ENCODE measurements at places on chromosomes 11 and 22.

DNA sequence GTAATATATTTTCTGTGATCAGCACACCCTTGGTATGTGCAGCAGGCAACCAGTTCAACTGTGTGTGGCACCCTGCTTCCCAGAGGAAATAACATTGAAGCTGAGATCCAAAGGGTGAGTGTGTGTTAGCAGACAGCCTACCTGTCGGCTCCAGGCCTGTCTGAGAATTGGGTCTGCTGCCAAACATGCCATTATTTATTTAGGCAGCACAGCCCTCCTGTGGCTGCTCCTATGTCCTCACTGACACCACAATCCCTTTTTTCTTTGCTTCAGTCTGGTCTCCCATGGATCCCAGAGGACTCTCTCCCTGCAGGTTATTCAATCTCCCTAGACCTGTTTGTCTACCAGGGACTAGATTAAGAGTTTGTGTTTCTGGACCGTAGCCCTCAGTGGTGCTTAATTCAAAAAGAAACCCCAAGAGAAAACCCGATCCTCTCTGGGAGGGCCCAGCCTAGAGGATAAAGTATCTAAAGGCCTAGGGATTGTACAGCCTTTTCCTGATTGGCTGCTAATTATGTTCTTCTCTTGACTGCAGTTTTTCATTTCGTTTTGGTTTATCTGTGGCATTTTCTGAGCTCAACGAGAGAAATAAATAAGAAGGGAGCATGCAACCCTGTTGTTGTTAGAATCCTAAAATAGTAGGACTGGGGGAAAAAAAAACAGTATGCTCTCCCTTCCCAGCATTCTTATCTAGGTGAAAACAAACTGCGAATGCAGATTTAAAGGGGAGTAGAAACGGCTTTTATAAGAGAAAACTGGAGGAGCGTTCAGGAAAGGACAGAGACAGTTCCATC lies 24.1 kb downstream of the KCNE3 start:
- no peak for DNase-seq

GRCh38 chr11:11422411-11423128 lies 69.5 kb upstream of the CSNK2A3 start:
- DNase-seq, result no peak

DNA sequence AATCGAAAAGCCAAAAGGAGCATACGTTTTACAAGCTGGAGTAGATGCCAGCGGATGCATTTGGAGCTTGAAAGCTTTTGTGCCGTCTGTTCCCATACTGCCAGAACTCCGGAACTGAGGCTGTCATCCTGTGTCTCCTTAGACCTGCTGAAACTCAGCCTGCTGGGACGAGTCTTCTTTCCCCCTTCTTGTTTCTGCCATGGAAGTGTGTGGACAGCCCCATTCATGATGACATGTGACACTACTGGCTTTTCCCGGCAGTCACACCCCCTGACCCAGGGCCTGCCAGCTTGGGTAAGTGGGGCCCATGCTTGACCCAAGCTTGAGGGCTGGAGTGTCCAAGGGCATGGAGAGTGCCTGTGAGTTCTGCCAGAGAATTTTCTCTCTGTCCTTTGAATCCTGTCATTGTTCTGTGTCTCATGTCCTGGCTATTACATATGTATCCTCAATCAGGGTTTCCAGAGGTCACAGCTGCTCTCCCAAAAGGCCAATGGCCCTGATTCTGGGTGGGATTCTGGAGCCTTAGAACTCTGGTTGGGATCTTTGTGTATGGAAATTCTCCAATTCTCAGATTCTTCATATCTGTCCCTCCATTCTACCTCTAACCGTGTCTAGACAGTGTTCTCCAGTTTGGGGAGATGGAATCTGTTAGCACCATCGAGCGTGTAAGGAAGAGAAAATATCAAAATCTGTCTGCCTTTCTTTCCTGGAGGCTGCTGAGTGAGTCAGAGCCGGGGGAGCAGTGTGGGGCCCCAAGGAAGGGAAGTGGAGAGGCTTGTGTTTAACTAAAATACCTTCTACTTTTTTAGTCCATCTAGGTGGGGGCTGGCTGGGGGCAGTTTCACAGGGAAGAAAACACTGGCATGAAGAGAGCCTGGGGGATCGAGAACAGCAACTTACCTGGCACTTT lies 73.2 kb downstream of the KIAA1671 start:
- no peak for DNase-seq

- DNase-seq, result no peak
Measured at GRCh38 chr11:127866109-127866508, 721.2 kb downstream of the ETS1 start.

GRCh38 chr11:112012874-112013273 lies 12.3 kb upstream of the DLAT start:
- DNase-seq, result no peak

- no peak for DNase-seq
Measured at GRCh38 chr22:19260804-19261203, 30.7 kb downstream of the CLTCL1 start.

GRCh38 chr11:6925636-6926207 lies 504 bp upstream of the ZNF215 start:
- DNase-seq, result no peak

GRCh38 chr11:36352922-36353321 lies 56.8 kb downstream of the PRR5L start:
- DNase-seq, result peak; percentile 39

DNA sequence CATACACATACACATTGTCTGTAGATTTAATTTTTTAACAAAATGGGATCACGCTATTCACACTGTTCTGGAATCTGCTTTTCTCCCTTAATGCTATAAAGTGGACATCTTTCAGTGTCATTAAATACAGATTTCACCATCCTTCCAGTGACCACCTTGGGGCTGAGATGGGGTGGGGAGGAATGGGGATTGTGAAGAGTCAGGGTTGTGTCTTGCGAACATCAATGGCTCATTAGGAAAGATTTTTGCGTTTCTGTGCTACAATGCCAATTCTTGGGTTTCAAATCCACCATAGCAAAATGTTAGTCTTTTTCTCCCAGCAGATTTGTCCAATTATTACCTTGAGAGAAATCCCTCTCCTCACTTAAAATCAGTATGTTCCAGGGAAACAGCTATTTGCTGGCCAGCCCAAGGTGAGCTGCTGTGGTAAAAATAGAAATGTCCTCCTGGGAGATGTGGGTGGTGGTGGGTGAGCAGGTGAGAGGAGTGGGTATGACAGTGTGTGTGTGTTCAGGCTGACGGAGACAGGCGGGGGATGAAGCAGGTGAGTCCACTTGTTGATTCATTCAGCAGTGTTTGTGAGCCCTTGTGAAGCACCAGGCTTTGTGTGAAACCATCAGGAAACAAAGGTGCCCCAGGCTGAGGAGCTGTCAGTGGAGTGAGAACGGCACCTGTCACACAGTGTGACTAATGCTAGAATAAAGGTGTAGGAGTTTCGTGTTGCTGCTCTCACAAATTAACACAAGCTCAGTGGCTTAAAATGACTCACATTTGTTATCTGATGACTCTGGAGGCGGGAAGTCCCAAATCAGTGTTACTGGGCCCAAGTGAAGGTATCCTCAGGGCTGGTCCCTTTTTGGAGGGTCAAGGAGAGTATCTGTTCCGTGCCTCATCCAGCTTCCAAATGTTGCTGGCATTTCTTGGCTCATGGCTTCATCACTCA lies 1.7 kb upstream of the CBX6 start:
- DNase-seq, result peak; percentile 71

DNA sequence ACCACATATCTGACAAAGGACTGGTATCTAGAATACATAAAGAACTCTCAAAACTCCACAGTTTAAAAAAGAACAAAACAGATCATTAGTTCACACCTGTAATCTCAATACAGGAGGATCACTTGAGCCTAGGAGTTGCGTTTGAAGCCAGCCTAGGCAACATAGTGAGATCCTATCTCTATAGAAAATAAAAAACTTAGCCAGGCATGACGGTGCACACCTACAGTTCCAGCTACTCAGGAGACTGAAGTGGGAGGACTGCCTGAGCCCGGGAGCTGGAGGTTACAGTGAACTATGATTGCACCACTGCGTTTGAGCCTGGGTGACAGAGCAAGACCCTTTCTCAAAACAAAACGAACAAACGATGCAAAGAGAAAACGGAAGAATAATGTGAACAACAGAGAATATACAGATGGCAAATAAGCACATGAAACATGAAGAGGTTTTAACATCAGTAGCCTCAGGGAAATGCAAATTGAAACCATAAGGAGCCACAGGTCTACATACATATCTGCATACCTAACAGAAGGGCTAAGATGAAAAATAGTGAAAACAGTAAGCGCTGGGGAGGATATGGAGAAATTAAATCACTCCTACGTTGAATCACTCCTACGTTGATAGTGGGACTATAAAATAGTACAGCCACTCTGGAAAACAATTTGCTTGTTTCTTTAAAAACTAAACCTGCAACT lies 70.7 kb downstream of the DGCR2 start:
- no peak for DNase-seq

DNA sequence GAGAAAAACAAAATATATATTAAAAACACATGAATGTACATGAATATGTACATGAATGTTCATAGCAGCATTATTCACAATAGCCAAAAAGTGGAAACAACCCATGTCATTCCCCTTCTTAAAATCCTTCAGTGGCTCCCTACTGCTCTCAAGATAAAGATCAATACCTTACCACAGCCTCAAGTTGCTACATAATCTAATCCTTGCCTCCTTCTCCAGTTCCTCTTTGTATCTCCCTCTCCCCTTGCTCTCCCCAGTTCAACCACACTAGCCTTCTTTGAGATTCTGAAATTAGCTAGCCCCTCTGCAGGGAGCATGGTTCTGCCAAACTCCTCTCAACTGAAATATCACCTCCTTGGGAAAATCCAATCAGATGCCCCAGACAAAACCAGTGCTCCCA lies 28.1 kb downstream of the MTMR2 start:
- DNase-seq, result no peak

DNA sequence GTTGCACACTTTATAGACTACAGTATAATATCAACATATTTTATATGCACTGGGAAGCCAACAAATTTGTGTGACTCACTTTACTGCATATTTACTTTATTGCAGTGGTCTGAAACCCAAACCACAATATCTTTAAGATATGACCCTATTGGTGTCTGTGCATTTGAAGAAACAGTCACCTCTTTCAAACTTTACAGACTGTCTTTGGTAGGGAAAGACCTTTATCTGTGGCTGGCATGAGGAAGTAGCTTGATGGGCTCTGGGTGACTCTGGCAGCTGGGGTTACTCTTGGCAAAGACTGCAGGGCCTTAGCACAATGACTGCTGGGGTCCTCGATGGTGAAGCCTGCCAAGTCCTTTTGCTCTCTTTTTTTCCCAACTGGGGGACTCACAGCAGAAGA lies 21.3 kb upstream of the ABTB2 start:
- no peak for DNase-seq

DNA sequence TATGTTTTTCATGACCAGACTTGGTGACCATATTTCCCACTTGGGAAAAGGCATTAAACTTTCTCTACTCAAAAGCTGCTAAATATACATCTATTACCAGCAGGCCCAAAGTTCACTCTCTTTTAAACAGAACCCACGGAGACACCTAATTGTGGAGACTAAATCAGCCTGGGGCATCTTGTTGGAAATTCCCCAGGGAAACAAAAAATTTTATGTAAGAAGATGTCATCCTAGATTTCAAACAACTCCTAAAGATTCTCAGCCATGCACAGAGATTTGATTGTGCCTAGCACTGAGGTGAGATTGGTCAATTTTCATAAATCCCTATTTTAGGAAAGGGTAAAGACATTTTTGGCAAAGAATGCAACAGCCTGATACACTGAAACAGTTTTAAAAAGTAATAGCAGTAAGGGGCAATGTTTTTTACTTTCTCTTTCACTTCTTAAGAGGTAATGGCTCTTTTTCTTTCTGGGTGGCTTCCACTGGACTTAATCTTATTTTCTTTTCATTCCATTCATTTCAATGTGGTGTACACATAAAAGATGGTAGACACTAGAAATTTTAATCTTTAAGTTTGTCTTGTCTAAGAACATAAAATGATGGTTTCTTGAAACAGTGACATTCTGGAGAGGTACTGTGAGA lies 9.6 kb downstream of the OR52N2 start:
- no peak for DNase-seq

- DNase-seq, result no peak
Measured at GRCh38 chr22:50209893-50210292, 9.1 kb downstream of the SELENOO start.

GRCh38 chr22:22915670-22916035 lies 28.0 kb downstream of the IGLL5 start:
- DNase-seq, result no peak

DNA sequence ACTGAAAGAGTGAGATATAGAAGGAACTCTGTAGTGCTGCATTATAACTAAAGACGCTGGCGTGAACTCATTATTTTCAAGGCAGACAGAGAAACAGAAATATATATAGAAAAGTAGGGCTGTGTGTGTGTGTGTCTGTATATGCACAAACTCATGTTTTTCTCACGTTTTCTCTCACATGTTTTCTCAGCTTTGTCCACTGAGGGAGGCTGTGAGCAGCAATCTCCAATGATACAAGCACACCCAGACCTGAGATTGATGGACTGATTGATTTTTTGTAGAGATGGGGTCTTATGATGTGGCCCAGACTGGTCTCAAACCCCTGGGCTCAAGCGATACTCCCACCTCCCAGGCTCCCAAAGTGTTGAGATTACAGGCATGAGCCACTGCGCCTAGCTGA lies 122.5 kb downstream of the SERGEF start:
- DNase-seq, result no peak

- DNase-seq, result no peak
Measured at GRCh38 chr11:83063073-83063754, 8.5 kb downstream of the RAB30 start.

DNA sequence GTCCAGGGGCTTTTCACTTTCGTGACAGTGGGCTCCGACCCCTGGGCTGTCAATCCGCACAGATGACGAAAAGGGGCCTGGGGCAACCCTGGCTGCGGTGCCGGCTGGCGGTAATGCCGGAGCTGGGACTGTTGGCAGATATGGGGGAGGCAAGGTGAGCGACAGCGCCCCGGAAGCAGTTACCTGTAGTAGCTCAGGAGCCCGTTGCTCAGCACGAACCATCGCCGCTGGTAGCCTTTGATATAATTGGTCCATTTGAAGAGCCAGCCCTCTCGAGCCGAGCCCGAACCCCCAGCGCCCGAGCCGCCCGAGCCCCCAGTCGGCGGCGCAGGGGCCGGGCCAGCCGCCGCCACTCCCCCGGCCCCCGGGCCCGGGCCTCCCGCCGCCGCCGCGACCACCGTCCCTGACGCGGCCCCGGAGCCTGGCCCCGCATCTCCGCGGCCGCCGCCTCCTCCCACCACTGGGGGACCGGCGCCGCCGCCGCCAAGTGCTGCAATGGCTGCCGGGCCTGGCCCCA lies 396 bp downstream of the OSBP start:
- DNase-seq, result peak; percentile 29

GRCh38 chr22:45172881-45173585 lies 9.3 kb downstream of the NUP50 start:
- no peak for DNase-seq

GRCh38 chr11:17716807-17717206 lies 2.6 kb upstream of the MYOD1 start:
- DNase-seq, result no peak

- no peak for DNase-seq
Measured at GRCh38 chr11:69448471-69449284, 32.8 kb upstream of the LINC01488 start.

DNA sequence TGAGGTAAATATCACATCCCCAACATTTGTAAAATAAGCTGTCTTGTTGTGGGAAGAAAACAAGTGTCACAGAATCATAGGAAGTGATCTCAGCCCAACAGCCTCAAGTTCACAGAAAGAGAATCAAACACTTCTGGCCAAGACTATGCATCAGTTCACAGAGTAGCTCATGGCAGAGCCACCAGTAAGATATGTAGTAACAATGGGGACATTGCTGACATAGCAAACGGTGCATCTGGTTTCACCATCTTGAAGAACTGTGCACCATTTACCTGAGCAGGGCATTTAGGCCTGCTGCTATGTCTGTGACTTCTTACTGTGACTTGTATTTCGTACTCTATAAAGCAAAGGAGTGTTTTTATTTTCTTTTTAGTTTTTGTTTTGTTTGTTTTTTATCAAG lies 585.3 kb upstream of the FAT3 start:
- DNase-seq, result no peak

Measured in stimulated activated CD8-positive, alpha-beta memory T cell treated with anti-CD3 and anti-CD28 coated beads, Interleukin-15, amount 100 ng/mL, for 48 hours (primary cell).